ENCODE measurements at places on chromosomes 1 and 21.

- DNase-seq, result no peak
Measured at GRCh38 chr1:15542388-15543250, 16.0 kb downstream of the DNAJC16 start.

- DNase-seq, result no peak
Measured at GRCh38 chr21:29418813-29419212, 120.1 kb downstream of the BACH1 start.

- no peak for DNase-seq
Measured at GRCh38 chr1:183982172-183982963, 55.2 kb downstream of the COLGALT2 start.

- DNase-seq, result no peak
Measured at GRCh38 chr1:211697356-211697755, 21.9 kb upstream of the NEK2 start.

DNA sequence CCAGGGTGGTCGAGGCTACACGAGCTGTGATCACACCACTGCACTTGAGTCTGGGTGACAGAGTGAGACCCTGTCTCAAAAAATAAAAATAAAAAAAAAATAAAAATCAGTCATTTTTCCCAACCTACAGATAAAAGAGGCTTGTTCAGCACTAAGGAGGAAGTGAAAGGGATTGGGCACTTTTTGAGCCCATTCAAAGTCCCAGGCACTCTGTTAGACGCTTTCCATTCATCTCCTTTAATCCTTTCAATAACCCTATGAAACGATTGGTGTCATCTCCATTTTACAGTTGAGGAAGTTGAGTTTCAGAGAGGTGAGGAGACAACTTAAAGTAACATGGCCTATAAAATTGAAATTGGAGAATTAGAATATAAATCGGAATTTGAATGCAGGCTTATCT, 10.4 kb upstream of the AGO4 start:
- no peak for DNase-seq

DNA sequence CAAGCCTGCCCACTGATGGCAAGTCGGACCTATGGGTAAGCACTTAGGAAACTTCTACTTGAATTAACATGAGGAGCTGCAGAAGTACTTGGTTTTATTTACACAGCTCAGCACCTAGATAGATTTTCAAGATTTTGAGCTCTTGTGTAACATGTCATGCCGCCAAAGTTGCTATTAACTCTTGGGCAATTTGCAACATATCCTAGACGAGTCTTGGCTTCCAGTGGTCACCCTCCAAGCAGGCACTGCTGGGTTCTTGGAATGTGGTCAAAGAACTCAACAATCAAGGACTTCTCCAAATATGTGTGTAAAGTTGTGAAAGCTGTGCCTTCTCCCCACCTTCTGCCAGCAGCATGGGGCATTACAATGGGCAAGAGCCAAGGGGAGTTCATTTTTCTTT, 17.8 kb upstream of the GUCA2B start:
- no peak for DNase-seq

DNA sequence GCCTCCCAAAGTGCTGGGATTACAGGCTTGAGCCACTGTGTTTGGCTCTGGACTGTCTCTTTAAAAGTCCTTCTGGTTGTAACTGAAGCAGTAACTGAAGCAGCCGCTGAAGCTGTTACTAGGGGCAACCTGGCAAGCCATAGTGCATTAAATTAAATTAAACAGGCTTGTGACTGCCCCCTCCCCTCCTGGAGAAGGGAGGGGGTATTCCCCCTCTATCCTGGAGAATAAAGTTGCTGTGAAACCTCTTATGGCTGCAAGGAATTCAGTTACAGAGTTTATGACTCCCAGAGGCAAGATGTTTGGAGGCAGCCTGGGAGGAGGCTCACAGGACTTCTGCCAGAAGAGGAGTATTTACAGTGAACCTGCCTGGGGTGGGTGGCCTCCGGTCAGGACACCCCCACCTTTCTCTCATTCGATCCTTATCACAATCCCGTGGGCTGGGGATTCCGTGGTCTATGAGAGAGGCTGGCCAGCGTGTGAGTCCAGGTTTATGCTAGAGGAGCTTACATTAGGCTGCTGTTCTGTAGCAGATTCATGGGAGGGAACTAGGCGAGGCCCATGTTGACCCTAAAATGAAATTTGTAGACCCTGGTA, 8.3 kb downstream of the TTC22 start:
- DNase-seq, result no peak

DNA sequence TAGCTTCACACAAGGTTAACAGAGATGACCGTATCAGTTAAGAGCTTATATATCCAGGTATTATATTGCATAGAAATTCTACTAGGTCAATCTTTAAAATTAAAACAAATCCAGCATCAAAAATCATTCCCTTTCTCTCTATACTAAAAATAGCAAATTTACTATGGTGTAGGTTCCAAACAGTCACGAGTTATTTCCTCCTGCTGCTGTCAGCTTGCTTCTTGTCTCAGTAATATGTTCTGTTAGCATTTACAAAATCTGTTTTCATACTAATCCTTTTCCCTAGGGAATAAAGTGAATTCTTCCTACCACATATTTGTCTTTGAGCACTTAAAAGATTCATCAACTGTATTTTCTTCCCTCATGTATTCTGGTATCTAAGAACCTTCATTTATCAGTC, 2.5 kb downstream of the WDR26 start:
- no peak for DNase-seq

DNA sequence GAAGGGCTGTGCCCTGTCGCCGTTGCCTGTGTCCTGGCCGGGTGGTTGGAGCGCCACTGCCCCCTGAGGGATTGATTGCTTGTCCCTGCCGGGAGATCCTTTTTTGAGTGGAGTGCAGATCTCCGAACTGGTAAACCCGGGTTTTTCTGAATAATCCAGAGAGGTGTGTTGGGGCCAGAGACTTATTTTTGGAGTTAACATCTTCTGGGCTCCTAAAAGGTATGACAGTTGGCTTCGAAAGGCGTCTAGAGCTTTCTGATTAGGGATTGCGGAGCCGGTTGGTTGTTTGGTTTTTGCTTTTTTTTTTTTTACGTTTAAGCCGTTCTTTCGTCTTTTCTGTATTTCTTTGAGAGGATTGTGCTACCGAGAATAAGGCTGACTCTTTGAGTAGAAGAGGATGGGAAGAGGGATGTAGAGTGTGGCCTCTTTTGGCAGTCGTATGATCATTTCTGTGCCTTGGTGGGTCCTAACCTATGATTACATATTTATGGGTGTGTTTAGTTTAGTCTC, 756 bp downstream of the RLF start:
- DNase-seq, result no peak

- no peak for DNase-seq
Measured at GRCh38 chr1:97573553-97573952, 347.3 kb downstream of the DPYD start.

DNA sequence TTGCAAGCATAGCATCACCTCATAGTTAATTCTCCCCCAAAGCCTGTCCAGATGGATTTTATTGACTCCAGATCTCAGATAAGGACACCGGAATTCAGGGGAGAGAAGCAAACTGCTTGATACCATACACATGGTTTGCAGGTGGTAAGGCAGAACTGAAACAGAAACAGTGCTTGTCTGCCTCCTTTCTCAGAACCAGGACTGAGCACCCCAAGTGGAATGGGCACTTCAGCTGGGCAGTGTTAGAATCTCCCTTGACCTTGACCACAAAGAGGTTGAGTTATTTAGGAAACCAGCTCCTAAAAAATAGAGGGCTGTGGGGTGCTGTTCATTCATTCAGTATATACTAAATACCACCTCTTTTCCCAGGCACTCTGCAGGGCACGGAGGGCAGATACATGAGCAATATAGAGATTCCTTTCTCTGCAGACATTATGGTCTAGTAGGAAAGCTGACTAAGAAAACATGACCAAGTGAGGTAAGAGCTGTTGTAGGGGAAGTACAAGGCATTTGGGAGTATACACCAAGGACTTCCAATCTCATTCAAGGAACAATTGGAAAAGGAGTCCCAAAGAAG, 185.2 kb downstream of the C1orf94 start:
- DNase-seq, result no peak
